ENCODE measurements at places on chromosomes 13 and 19.

GRCh38 chr19:40279120-40279551 lies 6.0 kb downstream of the AKT2 start:
- DNase-seq: no peak

GRCh38 chr13:23578411-23579071 lies 8.3 kb downstream of the TNFRSF19 start:
- DNase-seq: peak; percentile 65

DNA sequence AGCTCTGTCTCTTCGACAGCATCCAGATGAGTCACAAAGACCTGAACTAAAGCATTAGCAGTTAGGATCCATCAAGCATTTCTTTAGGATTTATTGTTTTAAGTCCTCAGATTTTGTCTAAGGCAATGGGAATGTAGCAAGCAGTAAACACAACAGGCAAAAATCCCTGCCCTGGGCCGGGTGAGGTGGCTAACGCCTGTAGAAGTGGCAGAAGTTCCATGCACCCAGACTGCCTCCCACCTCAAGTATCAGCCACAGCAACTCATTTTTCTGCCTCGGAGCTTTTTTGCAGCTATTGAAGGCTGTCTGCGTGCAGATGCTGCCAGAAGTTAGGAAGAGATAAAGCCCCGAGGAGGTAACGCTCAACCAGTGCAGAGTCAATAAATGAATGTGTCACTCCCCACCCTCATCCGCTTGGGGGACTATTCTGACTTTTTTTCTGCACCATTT lies 47.1 kb upstream of the MRI1 start:
- DNase-seq: no peak

GRCh38 chr13:48962281-48962680 lies 13.4 kb upstream of the FNDC3A start:
- DNase-seq: no peak

DNA sequence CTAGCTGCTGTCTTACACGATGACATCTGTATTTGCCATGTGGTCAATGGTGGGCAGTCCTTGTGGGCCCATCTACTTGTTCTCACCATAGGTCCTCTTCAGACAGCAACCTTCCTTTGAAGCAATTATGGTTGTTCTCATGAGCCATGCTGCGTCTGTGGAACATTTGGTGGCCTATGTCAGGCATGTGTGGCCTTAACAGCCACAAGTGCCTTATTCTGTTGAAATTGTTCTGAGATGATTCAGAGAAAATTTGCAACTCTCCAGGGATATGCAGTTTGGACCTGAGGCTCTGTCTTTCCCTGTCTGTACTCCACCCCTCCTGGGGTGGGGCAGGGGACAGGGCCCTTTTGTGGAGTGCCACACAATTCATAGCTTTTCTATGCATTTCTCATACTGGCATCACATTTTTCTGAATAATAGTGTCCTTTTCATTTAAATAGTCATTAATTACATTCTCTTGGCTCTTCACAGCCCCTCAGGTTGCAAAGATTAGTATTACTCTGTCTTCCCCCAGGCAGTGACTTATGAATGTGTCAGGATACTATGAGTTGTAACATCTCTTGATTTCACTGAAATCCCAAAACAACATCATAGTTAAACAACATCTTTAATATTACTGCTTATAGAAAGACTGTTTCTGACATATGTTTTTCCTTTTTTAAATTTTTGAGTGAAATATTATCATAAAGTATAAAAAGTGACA lies 102.1 kb downstream of the ITGBL1 start:
- DNase-seq: no peak

- no peak for DNase-seq
Observed at GRCh38 chr13:39047560-39047959, 9.3 kb downstream of the NHLRC3 start.

- no peak for DNase-seq
Observed at GRCh38 chr13:102905905-102906771, 60.3 kb downstream of the ERCC5 start.

DNA sequence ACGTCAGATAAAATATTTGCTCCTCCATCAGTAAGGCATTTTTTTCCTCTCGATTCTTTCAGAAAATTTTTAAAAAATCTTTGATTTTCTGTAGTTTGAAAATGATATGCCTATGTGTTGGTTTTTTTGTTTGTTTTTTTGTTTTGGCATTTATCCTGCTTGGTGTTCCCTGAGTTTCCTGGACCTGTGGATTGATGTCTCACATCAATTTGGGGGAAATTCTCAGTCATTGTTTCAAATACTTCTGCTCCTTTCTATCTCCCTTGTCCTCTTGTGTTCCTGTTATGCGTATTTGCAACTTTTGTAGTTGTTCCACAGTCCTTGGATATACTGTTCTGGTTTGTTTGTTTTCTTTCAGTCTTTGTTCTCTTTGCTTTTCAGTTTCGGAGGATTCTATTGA lies 18.8 kb upstream of the FLT1 start:
- no peak for DNase-seq

- no peak for DNase-seq
Observed at GRCh38 chr19:48424694-48425219, 21.0 kb upstream of the GRWD1 start.

DNA sequence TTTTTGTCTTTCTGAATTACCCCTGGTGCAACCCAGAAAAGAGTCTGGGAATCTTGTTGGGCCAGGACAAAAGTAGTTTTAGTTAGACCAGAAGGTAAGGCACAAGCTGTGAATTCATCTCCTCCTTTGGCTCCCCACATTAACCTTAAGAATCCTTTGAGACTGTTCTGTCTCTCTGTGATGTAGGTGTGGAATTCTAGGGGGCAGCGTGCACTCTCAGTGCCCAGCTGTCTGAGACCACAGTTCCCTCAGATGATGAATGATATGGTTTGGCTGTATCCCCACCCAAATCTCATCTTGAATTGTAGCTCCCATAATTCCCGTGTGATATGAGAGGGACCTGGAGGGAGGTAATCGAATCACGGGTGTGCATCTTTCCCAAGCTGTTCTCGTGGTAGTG lies 43.9 kb downstream of the ZNF506 start:
- DNase-seq: no peak

DNA sequence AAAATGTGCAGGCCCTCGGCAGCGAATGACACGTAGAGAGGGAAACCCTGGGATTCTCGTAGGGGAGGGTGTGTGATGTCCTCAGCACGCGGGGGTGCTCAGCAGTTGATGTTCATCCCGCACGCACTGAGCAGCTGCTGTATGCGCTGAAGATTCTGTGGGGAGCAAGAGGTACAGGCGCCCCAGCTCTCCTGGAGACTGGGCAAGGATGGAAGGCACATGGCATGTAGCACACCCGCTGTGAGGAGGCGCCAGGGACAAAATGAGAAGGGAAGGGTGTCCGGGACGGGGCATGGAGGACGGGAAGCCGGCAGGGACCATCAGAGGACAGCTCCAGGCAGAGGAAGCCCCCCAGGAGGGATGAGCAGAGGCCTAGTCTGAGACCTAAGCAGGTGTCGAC lies 15.4 kb downstream of the ATP11A start:
- DNase-seq: no peak

DNA sequence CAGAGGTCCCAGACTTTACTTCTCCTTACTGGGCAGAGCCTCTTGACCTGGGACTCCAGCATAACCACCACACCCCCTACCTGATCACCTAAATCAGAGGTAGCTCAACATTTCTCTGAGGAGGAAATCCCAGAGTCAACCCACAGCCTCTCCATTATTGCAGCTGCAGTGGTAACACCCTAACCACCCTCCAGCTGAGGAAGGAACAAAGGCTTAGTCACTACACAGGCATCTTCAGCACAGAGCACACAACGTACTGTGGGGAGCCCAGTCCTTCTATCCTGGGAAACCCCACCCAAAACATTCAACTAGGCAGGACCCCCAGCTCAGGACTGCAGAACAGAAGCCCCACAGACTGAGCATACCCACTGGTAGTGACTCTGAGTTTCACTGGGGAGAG lies 824.7 kb upstream of the SLITRK5 start:
- DNase-seq: no peak

GRCh38 chr13:90896002-90896401 lies 451.5 kb upstream of the MIR17HG start:
- DNase-seq: no peak

GRCh38 chr13:107642831-107643230 lies 572.5 kb downstream of the LIG4 start:
- DNase-seq: no peak

GRCh38 chr19:17292301-17293074 lies 10.7 kb downstream of the ABHD8 start:
- DNase-seq: peak; percentile 88

DNA sequence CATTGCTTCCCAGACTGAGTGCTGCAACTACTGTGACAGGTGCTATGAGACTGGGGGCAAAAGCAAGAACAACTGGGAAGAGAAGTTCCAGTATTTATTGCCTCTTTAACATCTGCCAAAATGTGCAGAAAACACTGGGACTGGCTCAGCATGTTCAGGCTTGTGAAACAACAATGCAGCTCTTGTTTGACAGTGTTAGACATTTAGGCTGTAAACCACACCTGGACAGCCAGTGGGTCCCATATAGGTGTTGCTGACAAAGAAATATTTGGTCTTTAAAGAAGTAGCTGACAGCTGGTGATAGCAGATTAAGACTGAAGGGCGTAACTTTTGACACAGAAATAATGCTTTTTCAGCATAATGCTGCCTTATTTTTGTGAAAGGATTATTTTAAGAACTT lies 88.1 kb downstream of the STOML3 start:
- DNase-seq: no peak

GRCh38 chr13:48582084-48582483 lies 49.2 kb upstream of the RCBTB2 start:
- no peak for DNase-seq

- no peak for DNase-seq
Observed at GRCh38 chr19:35253316-35254286, 4.8 kb downstream of the LSR start.

DNA sequence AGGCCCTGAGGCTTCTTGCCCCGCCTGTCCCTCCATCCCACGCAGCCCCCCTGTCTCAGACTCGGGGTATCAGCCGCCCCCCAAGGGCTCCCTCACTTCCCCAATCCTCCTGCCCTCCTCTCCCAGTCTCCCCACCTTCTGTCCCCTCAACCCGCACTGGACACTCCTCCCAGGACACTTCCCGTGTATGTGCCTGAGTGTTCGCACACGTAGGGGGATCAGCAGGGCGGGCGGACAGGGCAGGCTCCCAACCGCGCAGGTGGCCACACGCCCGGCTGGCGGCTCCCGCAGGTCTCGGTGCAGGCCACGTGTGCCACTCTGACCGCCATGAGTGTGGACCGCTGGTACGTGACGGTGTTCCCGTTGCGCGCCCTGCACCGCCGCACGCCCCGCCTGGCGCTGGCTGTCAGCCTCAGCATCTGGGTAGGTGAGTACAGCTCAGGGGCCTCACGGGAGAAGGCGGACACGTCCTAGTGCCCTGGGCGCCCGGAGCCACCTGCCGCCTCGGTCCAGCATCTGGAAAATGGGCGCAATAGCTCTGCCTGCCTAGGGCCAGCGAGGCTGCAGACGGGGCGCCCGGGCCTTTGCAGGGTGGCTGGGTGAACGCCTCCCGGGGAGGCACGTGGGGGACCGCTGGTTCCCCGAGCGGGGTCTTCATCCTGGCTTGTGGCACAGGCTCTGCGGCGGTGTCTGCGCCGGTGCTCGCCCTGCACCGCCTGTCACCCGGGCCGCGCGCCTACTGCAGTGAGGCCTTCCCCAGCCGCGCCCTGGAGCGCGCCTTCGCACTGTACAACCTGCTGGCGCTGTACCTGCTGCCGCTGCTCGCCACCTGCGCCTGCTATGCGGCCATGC lies 2.3 kb downstream of the KISS1R start:
- DNase-seq: peak; percentile 47

GRCh38 chr13:64934569-64935362 lies 2295.4 kb downstream of the PCDH9 start:
- no peak for DNase-seq

GRCh38 chr13:73142071-73142470 lies 83.3 kb downstream of the KLF5 start:
- no peak for DNase-seq

- DNase-seq: no peak
Observed at GRCh38 chr19:6047256-6047655, 63.0 kb downstream of the RFX2 start.

DNA sequence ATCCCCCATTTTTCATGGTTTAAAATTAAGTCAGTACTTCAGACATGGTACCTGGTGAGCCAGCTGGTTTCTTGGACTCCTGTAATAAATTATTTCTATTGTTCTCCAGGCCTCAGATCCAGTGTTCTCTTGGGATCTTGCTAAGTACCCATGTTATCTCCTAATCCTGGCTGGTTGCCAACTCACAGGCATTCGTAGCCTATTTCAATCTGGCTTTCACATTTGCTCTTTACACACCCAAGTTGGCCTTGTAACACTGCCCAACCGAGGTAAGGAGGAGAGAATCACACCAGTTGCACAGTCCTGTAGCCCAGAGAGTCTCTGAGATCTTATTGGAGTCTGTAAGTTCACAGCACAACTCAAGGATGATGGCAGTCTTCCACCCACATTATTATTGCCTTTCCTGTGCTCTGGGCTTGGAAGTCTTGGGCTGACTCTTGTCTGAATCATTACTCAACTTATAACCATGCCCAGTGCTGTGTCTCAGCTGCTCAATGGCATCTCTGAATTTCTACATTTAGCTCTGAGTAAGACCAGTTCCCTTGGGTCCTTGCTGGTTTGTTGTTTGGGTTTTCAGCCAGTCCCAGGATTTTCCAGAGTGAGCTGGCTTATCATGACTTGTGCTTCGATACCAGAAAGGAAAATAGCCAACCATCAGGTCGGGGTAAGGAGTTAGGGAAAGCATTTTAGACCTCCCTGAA lies 76.6 kb upstream of the KLF12 start:
- DNase-seq: no peak

- DNase-seq: no peak
Observed at GRCh38 chr13:51689663-51689996, 105.4 kb downstream of the WDFY2 start.

GRCh38 chr19:39411081-39411831 lies 1.2 kb upstream of the PLEKHG2 start:
- peak; percentile 83 for DNase-seq

GRCh38 chr13:95226050-95226449 lies 75.2 kb downstream of the ABCC4 start:
- no peak for DNase-seq

DNA sequence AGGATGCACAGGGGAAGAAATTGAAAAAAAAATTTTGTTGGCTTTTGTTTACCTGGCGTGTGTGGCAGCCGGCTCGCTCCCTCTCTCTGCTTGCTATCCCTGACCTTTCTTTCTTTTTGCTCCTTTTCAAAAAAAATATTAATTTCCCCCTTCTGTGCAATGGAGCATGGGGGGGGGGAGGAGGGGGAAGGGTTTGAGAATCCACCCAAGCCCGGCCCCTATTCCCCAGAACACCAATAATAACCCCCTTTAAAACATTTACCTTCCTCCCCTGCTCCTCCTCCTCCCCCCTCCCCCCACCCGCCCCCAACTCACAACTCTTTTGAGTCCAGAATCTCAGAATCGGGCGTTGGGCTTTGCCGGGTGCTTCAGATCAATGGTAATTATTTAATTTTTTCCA lies 28.4 kb downstream of the NFIX start:
- no peak for DNase-seq

DNA sequence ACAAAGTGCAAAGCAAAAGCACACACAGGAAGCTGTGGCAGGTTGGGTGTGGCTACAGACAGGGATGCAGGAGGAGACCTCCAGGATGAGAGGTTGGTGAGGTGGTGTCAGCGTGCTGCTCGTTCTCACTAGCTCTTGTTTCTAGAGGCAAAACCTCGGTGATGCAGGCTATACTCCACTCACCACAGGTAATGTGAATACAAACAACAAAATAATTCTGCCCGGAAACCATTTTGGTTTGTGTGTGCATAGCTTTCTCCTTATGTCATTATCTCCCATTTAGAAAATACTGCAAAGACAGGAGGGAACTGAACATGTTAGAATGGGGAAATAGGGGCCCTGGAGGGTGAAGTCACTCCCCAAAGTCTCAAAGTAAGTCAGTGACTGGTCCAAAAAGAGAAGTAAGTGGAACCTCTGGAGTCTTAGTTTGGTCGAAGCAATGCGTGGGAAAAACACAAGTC lies 9.4 kb downstream of the LCP1 start:
- peak; percentile 73 for DNase-seq
